ENCODE measurements at places on chromosomes 4 and X. TPM values are rescaled to one million over a fixed set of nuclear protein-coding genes. Genes with fewer than 3 reads are reported as not detected.

DNA sequence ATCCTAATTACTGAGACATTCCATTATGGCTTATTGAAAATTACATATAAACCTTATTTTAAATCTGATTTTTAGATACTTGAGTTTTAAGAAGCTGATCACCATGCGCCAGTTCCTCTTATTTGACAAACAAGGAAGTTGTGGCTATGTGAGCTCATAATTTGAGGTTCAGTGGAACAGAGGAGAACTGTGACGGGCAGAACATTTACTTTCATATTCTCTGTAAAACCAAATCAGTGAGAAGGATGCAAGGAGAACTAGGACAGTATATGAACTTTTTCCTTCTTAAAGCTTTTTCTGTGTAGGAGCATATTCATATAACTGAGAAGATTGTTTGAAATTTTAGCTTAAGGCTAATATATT lies 25.3 kb downstream of the STIM2 start:
- DNase-seq: no peak

Gene CD40LG
- 0.10 TPM for total RNA-seq

DNA sequence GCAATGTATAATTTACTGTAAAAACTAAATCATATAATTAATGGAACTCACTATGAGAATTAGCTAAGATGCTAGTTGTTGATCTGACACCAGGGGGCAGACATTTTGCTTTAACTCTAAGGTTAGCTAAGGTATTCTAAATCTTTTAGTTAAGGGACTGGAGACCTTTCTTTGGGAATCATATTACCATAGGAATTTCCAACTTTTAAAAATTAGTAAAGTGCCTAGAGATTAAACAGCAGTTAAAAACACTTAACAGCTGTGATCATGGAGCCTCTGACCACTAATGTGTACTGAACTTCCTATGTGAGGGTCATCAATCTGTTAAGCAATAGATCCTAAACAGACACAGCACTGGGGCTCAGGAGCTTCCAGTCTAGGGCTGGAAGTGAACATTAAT lies 226.6 kb downstream of the NSUN7 start:
- DNase-seq: no peak

DNA sequence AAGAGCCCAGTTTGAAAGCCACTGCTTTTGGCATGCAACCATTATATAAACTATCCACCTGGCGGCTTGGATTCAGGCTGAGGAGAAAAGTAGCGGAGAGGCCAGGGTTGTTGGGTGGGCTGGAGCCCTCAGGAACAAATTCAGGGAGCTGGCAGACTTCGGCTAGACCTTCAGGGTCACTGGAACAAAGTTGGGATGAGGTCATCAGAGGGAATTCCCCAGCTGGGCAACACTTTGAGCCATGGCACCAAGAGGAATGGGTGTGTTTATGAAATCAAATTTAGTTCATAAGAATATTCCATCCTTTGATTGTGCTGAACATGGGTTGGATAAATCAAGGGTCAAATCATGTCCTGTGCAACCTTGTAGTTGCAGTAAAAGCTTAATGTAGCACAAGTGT lies 22.0 kb downstream of the MTMR1 start:
- DNase-seq: no peak

GRCh38 chr4:176438401-176438800 lies 118.6 kb downstream of the SPCS3 start:
- no peak for DNase-seq

Gene GPRASP2
- 5.1 TPM for total RNA-seq

Gene PABPC1L2B
- not detected for total RNA-seq

DNA sequence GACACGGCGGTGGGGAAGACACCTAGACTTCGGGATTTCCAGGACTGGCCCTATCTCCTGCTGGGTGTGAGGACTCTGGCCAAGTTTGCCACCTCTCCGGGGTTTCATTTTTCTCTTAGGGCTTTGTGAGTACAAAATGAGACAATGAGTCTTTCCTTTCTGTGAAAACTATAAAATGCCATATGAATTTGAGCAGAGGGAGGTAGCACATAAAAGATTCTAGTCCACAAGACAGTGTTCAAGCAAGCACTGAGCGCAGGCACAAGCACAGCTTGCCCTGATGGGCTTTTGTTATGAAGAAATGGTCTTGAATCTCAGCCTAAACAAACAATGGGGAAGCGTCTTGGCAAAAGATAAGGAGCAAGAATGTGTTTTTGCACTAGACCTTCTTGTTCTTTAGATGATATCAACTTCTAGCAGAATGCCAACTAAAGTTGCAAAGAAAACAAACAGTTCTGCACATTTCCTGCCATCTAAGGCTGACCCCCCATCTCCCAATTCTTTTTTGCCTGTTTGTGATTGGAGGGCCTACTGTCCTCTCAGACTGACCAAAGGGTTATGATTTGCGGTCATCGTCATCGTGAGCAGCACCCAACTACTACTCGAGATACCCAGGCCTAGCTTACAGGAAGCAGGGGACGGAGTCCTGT lies 73.0 kb upstream of the ZNF518B start:
- DNase-seq: no peak

DNA sequence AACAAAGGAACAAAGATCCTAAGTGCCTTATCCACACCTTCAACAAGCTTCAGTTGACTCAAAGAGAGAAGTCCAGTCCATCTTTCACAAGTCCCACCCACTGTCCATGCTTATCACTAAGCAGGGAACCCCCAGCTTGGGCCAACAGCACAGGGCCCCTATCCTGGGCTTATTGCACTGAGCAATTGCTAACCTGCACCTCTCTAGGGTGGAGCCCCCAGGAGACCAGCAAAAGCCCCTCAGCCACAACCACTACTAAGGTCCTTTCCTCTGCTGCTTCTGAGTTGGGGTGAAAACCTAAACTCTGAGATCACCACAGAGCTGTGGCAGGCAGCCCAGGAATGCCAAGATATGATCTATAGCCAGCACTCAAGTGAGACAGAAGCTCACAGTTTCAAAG lies 96.7 kb upstream of the PBDC1 start:
- no peak for DNase-seq

DNA sequence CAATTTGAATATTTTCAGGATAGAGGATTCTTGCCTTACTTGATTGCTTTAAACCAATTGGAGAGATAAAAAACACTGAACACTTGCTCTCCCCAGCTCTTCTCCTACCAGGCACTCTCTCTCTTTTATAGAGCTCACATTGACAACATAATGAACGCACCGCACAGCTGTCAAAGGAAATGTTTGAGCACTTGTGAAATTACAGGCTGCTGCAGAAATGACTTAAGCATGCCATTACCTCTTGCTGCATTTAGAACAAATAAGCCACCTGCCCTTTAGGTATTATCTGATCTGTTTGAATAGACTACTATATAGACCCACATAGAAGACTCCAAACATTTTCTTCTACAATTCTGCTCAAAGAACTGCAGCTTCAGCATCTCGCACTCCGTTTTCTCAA lies 227.7 kb downstream of the C4orf33 start:
- no peak for DNase-seq

- no peak for DNase-seq
Observed at GRCh38 chr4:70688795-70689231, 481 bp downstream of the UTP3 start.

GRCh38 chr4:57442831-57443291 lies 332.7 kb upstream of the IGFBP7 start:
- DNase-seq: peak; percentile 59

DNA sequence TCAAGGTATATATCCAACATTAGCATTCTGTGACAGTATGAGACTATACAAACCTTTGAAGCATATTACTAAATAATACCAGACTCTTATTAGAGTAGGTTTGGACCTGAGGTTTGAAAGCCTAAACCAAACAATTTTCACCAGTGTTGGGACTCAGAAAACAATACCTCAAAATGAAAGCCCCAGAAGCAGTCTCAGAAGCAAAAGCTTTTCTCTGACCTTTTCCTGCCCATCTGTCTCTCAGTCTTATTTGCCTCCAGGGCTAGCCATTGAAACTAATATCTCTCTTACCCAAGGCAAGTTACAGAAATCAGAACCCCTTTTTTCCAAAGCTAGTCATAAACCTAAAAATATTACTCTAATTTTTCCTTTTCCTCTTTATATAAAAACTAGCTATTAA lies 163.3 kb downstream of the PTCHD1 start:
- no peak for DNase-seq

DNA sequence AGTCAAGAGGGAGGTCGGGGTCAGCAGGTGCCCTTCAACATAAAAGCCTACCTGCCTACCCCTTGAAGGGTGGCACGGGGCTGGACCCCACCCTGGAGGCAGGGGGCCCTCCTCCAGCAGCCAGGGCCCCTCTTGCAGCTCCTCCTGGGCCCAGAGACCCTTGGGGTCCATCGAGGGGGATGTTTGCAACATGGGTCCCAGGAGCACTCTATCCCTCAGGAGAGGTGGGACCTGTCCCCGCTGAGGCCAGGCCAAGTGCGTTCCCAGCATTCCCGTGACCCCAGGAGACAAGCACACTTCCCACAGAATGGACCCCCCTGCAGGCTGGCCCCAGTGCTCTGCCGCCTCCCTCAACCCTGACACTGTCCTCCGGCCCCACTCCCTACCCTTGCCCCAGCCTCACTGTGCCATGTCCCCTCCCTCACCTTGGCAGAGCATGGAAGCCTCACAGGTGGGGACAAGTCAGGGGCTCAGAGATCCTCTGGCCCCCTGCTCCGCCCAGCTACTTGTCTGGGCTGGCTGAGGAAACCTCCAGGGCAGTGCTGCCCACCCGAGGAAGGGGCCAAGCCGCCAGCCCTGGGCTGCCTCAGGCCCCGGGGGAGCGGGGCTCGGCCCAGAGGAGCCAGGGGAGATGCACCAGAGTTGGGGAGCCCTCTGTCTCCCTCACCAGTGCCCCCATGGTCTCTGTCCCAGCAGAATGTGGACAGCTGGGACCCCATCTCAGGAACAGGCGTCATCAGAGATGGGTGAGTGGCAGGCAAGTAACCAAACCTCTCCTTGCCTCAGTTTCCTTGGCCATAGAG lies 2.2 kb downstream of the MXD4 start:
- peak; percentile 45 for DNase-seq

Gene PLP1
- 0.75 TPM for total RNA-seq

GRCh38 chrX:107135049-107135964 lies 16.7 kb upstream of the RBM41 start:
- no peak for DNase-seq

- DNase-seq: no peak
Observed at GRCh38 chrX:5870238-5870637, 358.4 kb downstream of the NLGN4X start.

- no peak for DNase-seq
Observed at GRCh38 chr4:10096201-10096977, 20.2 kb downstream of the WDR1 start.

DNA sequence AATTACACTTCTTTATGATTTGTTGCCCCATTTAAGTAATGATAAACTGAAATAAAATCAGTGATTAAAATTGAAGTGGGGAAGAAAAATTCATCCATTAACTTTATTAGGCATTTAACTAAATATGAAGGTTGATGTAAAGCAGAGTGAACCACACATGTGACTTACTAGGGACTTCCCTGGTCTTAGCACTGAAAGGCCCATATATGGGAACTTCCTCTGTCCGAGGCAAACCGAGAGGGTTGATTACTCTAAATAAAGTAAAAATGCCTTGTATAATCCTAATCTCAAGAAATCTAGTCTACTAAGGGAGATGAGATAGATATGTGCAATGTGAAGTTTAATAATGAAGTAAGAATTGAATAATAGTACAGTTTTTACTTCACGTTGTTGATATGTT lies 403.9 kb upstream of the RPS6KA3 start:
- DNase-seq: no peak

DNA sequence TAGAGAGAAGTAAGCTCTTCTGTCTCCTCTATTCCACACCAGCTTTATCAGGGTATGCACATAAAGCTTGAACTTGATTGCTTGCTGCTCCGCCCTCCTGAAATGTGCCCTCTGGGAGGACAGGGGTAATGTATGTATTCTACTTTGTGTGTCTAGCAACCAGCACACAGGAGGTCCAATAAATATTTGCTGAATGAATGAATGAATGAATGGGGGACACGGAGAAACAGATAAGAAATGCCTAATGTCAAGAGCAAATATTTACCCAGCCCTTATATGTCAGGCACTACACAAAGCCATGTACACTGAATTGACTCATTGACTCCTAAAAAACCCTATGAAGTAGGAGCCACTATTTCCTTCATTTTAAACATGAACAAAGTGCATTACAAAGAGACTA lies 2.3 kb upstream of the MSL3 start:
- DNase-seq: no peak

- peak; percentile 34 for DNase-seq
Observed at GRCh38 chr4:150578745-150579501, 3.0 kb upstream of the MAB21L2 start.

- DNase-seq: no peak
Observed at GRCh38 chr4:13445841-13446790, 38.0 kb downstream of the RAB28 start.

Gene DCX
- 0.09 TPM for total RNA-seq

Gene MBNL3
- 67.5 TPM for total RNA-seq

Gene FAM50A
- total RNA-seq: 23.1 TPM

Gene PDCL2
- total RNA-seq: not detected

GRCh38 chr4:80335226-80335553 lies 340 bp upstream of the CFAP299 start:
- no peak for DNase-seq

- DNase-seq: no peak
Observed at GRCh38 chrX:153685156-153685536, 2.6 kb upstream of the SLC6A8 start.

DNA sequence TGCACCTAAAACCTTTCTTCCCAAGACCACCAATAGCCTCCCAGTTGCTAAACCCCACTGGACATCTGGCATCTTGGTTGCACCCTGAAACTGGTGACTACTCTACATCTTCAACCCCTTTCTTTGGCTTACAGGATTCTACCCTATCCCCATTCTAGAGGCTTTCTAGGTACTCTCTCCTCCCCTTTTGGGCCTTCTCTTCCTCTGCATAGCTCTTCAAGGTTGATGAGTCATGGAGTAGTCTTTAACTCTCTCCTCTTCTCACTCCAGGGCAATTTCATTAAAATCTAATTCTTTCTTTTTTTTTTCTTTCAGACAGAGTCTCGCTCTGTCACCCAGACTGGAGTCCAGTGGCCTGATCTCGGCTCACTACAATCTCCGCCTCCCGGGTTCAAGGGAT lies 16.8 kb downstream of the APOO start:
- DNase-seq: no peak

- DNase-seq: no peak
Observed at GRCh38 chr4:4256799-4257198, 8.8 kb upstream of the TMEM128 start.

Measured in right lobe of liver (tissue), 6 donors.